Effector CD8-positive, alpha-beta T cell (primary cell): ENCODE measurements at places on chromosomes 2 and 18.

GRCh38 chr2:36246320-36246990, 109.1 kb upstream of the CRIM1 start:
- no peak for DNase-seq

DNA sequence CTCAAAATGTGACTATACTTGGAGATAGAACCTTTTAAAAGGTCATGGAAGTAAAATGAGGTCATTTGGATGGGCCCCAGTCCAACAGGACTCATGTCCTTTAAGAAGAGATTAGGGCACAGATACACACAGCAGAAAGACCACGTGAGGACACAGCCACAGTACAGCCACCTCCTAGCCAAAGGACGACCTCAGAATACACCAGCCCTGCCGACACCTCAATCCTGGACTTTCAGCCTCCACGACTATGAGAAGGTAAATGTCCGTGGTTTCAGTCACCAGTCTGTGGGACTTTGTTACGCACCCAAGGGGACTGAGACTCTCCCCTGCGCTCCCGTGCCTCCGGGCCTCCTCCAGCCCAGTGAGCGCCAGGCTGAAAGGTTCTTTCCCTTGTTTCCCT, 30.2 kb upstream of the HPCAL1 start:
- no peak for DNase-seq

DNA sequence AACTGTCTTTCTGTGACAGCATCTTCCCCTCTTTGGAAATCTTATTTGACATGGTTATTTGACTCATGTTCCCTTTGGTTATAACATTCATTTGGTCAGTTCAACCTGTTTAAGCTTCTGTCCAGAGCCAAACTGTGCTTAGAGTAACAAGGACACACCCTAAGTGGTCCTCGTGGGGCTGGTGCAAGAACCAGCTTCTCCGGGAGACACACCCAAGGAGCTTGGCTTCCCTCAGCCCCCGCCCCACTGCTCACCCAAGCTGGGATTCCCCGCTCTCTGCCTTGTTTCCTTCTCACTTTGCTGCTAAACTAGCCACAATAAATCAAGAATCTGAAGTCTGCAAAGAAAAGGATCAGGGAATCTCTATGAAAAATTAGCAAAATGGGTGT, 1.4 kb downstream of the SCYGR3 start:
- no peak for DNase-seq

DNA sequence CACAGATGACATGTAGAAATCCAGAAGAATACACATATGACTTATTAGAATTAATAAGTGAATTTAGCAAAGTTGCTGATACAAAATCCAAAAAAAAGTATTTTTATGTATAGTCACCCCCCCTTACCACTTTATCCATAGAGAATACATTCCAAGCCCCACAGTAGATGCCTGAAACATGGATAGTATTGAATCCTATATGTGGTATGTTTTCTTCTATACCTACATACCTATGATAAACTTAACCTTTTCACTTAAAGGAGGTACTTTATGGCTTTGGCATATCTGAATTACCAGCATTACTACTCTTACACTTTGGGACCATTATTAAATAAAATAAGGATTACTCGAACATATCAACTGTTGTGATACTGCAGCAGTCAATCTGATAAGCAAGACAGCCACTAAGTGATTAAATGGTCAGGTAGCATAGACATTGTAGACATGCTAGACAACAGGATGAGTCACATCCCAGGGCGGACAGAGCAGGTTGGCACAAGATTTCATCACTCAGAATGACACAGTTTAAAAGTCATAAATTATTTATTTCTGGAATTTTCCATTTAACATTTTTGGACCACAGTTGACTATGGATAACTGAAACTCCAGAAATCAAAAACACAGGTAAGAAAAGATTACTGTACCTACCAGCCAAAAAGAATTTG, 208.2 kb upstream of the CHAC2 start:
- DNase-seq = no peak

DNA sequence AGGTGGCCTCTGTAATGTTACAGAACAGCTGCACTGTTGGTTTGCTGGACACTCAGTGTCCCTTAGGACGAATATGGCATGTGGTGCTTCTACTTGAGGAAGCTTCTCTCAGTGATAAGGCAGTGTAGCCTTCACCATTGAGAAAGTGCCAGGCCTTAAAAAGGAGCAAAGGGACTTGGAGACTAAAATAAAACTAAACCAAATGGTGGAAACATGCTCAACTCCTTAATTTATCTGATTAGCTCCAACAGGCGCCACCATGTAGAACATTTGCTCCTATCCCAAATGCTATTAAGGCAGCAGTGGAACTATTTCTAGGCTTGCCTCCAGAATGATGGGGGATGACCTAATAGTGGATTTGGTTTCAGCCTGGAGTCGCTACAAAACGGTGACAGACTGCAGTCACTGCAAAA, 77.5 kb upstream of the MYL1 start:
- DNase-seq = no peak

GRCh38 chr2:71647356-71647755, 194.0 kb downstream of the DYSF start:
- DNase-seq = no peak
